ENCODE measurements at places on chromosomes 3 and 15. TPM values are rescaled to one million over a fixed set of nuclear protein-coding genes. Genes with fewer than 3 reads are reported as not detected.

Gene CYB561D2
- 30.3 TPM for total RNA-seq

Gene NAA80
- 21.7 TPM for total RNA-seq

Gene AQP9
- not detected for total RNA-seq

Gene CCDC39
- not detected for total RNA-seq

Gene SOX14
- total RNA-seq, result not detected

Gene NRG4
- total RNA-seq, result not detected

Gene CACNA1D
- total RNA-seq, result under 0.01 TPM

Gene DPPA4
- 1.2 TPM for total RNA-seq

Gene BFSP2
- not detected for total RNA-seq

Gene CCR5
- not detected for total RNA-seq

Gene GUCA1C
- not detected for total RNA-seq

Gene IGSF10
- total RNA-seq, result 0.15 TPM

Gene NOX5
- not detected for total RNA-seq

Gene DCUN1D1
- total RNA-seq, result 13.4 TPM

Gene CD86
- total RNA-seq, result not detected

Gene MAPKAPK3
- total RNA-seq, result 40.3 TPM

Gene POLR2H
- total RNA-seq, result 107 TPM

Gene HTR3E
- not detected for total RNA-seq

Gene TAGLN3
- 1.0 TPM for total RNA-seq

Gene PLSCR5
- not detected for total RNA-seq

Gene CCDC51
- total RNA-seq, result 17.0 TPM

Gene GREM1
- 26.1 TPM for total RNA-seq

Gene CCK
- total RNA-seq, result 2.7 TPM

Gene HCN4
- total RNA-seq, result not detected

Gene FEZF2
- total RNA-seq, result not detected

Gene NR2E3
- not detected for total RNA-seq

Gene LRRC2
- under 0.01 TPM for total RNA-seq

Gene RPL14
- 451 TPM for total RNA-seq

Gene GOLGA6D
- not detected for total RNA-seq

Gene CIP2A
- 20.5 TPM for total RNA-seq

Gene RAB6B
- 0.34 TPM for total RNA-seq

Gene WNT5A
- total RNA-seq, result 33.5 TPM

Gene NEK10
- 0.34 TPM for total RNA-seq

Gene CLDN18
- not detected for total RNA-seq

Gene ABHD10
- 23.9 TPM for total RNA-seq

All from bronchus fibroblast of lung (primary cell).